ENCODE measurements at places on chromosomes 1 and 21.
A peak's percentile ranks its signal among the peaks of the same experiment; 100 is the strongest.

DNA sequence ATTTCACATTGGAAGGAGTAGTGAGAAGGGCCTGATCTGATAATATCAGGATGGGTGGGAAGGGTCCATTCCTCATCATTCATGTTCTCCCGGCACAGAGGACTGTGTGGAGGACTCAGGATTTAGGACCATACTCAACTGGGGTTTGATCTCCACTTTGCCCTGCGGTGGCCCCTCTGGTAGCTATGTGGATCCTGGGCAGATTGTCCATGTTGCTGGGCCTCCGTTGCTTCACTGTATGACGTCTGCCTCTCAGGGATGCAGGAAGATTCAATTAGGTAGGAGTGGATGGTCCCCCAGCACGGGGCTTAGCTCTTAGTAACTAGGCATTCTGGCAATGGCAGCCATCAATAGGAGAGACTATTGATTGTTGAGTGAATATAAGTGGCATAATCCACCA, 2.3 kb downstream of the ETS2 start:
- no peak for DNase-seq

DNA sequence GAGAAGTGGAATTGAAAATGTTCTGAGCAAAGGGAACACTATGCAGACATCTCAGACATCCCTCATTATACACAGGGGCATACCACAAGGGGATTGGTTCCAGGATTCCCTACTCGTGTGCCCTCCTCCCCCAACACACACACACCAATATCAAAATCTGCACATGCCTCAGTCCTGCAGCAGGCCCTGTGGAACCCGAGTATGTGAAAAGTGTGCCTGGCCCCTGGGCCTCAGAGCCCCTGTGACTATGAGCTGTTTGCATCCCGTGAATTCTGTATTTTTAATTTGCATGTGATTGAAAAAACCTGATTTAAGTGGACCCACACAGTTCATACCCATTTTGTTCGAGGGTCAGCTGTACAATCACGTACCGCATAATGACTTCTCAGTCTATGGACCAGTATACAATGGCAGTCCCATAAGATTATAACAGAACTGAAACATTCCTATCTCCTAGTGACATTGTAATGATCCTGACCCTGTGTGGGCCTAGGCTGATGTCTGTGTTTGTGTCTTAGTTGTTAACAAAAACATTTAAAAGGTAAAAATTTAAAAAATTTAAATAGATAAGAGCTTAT, 11.3 kb downstream of the POU2F1 start:
- DNase-seq, result no peak

DNA sequence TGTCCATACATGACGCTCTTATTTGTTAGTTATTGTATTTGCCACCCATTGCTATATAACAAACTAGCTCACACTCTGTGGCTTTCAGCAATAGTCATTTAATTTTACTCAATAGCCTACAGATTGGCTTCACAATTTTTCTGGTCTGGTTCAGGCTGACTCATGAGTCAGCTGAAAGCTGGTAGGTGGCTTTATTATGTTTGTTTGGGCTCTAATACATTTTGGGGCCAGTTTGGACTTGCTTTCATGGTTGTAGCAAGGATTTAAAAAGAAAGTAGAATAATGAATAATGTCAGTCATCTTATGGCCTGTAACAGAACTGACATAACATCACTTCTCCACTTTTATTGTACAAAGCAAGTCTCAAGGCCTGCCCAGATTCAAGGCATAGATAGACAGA, 338.7 kb downstream of the LRRIQ3 start:
- no peak for DNase-seq

DNA sequence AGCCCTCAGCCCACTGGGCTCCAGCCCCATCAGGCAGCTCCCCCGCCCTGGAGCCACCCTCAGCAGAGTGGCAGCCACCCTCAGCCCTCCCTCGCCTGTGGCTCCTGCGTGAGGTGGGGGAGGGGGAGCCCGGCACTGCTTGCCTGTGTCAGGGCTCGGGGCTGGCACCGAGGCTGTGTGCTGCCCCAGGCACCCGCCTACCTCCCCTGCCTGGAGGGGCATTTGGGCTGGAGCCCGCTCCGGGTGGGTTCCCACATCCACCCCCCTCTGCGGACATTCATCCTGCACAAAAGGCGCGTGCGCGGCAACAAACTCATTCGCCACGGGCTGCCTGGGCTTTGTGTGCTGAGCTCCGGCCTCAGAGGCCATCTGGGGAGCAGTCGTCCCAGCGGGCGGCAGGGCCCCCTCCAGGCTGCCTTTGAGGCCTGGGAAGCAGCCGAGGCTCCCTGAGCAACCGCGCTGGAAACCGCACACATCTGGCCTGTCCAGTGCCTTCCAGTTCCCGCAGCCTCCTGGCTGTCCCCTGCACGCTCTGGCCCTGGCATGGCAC, 12.6 kb upstream of the TNFRSF14 start:
- DNase-seq, result peak; percentile 66

DNA sequence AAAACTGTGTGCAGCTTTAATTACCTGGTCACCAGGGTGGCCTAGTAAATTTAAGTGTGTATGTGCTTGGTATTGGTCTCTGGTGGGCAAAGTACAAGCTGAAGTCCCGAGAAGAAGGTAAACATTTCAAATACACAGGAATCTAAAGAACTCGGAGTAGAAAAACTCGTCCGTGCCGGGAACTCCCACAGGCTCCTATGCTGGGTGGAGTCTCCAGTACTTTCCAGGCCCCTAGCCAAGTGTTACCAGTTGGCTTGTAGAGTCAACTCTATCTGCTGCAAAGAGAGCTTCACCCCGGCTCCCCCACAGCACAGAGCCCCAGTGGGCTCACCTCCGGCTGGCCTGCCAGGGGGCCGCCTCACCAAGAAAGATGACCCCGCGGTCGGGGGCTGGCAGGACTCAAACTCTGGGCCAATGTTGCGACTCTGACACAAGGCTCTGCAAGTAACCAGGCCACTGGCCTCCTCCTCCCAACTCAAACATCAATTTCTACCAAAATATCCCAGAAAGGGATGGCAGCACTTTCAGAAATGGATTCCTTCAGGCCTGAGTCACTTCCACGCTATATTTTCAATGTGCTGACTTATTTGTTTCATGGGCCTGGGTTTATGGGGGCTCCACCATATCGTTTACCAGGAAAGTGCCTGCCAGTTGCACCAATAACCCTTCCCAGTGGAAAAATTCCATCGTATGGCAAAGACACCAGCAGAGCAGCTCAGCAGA, 73.9 kb downstream of the SLC66A1 start:
- no peak for DNase-seq

DNA sequence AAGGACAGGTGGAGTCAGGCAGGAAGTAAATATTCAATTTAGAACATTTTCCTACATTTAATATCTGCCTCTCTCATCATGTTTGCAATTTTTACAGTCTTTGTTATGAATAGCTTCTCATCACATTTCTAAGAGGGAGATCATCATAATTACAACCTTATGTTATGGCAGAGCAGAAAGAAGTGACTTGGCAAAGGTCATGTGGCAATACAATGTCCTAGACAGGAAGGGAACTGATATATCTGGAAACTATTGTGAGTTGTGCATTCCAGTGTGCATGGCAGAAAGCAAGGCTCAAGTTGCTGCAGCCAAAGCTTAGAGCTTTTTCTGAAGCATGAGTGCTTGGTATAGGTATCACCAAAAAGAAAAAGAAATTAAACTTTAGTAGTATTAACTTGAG, 43.8 kb upstream of the PRRX1 start:
- no peak for DNase-seq

- peak; percentile 74 for DNase-seq
Measured at GRCh38 chr1:181208967-181209366, 120.5 kb downstream of the IER5 start.

- no peak for DNase-seq
Measured at GRCh38 chr21:37636152-37636860, 269.7 kb downstream of the DYRK1A start.

DNA sequence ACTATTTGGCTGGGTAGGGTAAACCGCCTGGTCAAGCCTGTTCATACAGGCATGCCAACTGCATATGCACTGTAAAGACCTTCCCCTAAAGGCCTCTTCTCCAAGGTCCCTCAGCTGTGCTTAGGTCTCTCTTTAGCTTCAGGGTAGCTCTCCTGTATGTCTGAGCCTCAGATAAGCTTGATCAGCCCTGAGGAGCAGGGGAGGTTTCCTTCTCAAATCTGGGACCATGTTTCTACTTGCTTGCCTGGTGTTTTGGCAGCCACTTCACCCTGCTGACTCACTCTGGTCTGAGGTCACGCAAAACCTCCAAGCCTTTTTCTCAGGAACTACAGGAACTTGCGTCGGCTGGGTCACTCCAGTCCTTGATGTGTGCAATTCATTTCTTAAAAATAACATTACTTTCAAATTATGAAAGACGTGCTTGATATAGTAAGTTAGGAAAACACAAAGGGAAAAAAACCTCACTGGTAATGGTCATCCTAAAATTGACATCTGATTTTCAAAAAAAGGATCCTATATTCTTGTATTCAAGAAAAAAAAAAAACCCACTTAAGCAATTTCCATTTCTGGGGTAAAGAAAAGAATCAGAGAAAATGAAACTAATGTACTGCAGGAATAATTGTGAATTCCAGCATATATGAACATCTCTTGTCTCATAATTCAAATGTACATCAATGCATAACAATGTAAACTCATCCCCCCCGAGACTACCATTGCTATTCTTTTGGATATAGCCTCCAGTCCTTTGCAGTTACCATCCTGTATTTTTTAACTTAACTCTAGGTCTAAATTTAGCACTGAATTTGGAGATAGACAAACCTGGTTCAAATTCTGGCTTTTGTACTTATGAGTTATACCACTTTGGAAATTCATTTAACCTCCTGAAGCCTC, 24.8 kb upstream of the RNF19B start:
- peak; percentile 36 for DNase-seq

DNA sequence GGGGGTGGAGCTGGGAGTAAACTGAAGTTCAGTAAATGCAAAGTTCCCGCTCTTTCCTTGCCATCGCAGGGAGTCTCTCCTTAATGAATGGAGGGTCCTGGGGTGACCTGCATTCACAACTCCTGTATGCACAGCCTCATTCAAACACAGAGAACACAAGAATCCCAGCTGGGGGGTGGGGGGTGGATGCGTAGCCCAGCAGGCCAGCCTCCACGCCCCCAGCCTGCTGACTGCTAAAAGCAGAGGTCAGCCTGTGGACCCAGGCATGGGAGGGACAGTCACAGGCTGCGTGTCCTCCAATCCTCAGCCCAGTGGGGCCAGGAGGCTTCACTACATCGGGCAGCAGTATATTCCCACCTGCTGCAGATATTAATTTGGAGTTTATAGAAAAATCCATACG, 263.1 kb downstream of the GRIK3 start:
- DNase-seq, result no peak

GRCh38 chr1:89273324-89273778, 691 bp upstream of the GBP5 start:
- DNase-seq, result no peak

DNA sequence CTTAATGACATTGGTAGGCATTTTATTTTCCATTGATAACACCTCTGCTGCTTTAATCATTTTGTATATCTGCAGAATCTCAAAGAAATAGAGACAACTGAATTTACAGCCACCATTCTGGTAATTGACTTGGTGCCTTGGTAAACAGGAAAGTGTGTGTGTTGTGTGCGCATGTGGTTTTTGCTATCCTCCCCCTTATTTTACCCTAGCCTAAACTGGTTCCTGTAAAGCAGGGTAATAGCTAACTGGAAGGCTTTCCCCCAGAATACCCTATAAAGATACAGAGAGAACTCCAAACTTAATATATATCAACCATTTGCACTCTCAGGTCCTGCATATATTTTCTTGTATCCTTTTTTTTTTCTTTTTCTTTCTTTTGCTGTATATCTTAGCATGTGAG, 149.5 kb upstream of the ADGRL4 start:
- DNase-seq, result no peak

- DNase-seq, result no peak
Measured at GRCh38 chr1:245448975-245449431, 294.2 kb downstream of the KIF26B start.

GRCh38 chr1:26597629-26598039, 68.1 kb downstream of the RPS6KA1 start:
- DNase-seq, result no peak

DNA sequence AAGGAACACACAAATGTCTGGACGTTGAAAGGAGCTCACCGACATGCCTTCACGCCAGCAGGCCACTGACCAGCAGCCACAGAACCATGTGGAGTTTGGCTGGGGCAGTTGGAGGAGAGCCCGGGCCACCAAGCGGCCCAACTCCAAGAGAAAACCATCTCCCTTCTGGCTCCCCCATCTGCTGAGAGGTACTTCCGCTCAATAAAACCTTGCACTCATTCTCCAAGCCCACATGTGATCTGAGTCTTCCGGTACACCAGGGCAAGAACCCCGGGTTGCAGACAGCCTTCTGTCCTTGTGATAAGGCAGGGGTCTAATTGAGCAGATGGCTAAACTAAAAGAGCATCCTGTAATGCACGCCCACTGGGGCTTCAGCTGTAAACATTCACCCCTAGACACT, 24.4 kb downstream of the RGS4 start:
- no peak for DNase-seq

DNA sequence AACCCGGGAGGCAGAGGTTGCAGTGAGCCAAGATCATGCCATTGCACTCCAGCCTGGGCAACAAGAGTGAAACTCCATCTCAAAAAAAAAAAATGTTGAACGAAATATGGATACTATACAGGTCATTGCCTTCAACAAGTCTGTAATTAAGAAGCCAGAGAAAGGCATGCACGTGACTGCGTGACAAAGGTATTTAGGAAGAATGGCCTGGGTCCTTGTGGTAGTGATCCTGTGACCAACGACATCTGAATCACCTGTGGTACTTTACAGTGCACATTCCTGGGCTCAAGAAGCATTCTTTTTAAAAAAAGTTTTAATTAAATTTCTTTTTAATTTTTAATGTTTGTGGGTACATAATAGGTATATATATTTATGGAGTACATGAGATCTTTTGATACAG, 115.0 kb downstream of the GREM2 start:
- no peak for DNase-seq

DNA sequence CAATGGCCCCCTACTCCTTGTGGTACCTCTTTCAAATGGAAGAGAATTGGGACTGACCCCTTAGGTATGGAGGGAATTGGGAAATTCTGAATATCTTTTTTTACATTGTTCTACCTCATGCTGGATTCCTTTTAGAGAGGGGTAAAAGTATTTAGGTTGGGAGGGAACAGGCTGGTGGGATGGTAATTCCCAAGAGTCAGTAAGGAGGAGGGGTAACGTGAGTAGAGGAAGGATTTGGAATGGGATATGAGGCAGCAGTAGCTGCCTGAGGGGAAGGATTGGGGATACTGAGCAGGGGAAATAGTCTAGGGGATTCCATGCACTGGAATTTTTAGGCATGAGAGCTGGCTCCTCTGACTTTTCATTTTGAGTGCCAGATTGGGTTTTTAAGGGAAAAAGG, 3.8 kb upstream of the AADACL3 start:
- DNase-seq, result no peak

DNA sequence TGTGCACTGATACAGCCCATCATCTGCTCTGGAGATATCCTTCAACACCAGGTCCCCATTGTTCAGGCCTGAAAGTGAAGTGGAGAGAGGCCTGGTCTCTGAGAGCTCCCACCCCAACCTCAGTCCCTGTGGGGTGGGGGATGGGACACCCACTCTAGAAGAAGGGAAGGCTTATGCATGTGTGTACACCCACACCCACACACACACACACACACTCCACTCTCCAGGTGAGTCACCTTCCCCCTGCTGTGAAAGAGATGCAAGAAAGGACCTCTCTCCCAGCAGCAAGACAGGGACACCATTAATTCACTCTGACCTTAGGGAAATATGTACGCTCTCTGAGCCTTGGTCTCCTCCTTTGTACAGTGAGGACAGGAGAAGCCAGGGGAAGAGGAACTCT, 5.9 kb downstream of the VSIG8 start:
- DNase-seq, result no peak

- no peak for DNase-seq
Measured at GRCh38 chr1:78716186-78716585, 66.6 kb downstream of the IFI44 start.

Measured in dorsolateral prefrontal cortex (tissue), 122 donors.